ENCODE measurements at places on chromosomes 3 and 15. TPM values are rescaled to one million over a fixed set of nuclear protein-coding genes. Genes with fewer than 3 reads are reported as not detected.

GRCh38 chr15:100254691-100255090, 87.1 kb downstream of the ADAMTS17 start:
- DNase-seq, result no peak

GRCh38 chr3:195450731-195451229, 8.0 kb upstream of the ACAP2 start:
- DNase-seq, result no peak

SNX1 gene
- 36.5 TPM for total RNA-seq

STAC gene
- 16.6 TPM for total RNA-seq

- DNase-seq, result no peak
Measured at GRCh38 chr3:59327376-59327808, 277.6 kb upstream of the CFAP20DC start.

DNA sequence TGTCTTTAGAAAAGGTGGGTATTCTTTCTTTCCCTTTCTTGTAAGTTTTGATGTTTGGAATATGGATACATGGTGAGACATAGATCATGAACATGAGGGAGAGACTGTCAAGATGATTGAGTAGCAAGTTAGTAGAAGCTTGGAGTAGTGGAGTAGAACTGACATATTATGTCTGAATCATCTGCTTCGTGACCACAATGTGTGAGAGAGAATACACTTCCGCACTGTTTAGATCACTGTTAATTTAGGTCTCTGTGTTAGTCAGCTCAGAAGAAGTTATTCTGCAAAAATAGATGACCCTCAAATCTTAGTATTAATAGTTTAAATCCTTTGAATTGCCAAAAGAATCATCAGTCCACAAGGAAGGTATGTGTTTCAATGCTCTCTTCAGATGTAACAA, 151.0 kb downstream of the OXSM start:
- DNase-seq, result no peak

- DNase-seq, result peak; percentile 55
Measured at GRCh38 chr3:122533931-122534334, 19.2 kb upstream of the KPNA1 start.

MNS1 gene
- total RNA-seq, result 1.5 TPM

ARHGEF26 gene
- 4.0 TPM for total RNA-seq

DNA sequence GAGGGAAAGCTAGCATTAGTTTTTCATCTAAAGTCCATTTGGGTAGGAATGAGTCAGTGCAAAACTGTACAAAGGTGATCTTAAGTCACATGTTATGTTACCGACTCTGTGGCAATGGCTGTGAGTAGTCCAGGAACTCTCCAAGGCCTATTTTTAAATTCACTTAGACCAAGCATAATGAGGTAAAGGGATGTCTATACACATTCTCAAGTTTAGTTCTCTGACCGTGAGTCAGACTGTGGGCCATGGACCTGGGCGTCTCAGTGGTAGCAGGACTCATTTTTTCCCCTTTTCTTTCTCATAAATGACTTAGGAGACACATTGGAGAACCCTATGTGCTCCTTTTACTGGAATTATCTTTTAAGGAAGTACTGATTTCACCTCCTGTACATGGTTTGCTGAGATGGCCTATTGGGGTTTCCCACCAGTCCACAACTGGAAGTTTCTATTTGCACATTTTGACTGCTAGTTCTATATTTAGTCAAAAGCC, 488.7 kb upstream of the TPRG1 start:
- peak; percentile 79 for DNase-seq

- peak; percentile 36 for DNase-seq
Measured at GRCh38 chr3:30747771-30748281, 141.4 kb downstream of the TGFBR2 start.

SAXO2 gene
- total RNA-seq, result 9.3 TPM

TXNRD3 gene
- 11.7 TPM for total RNA-seq

- DNase-seq, result peak; percentile 57
Measured at GRCh38 chr3:186596568-186597287, 16.1 kb upstream of the AHSG start.

TADA3 gene
- 141 TPM for total RNA-seq

DNA sequence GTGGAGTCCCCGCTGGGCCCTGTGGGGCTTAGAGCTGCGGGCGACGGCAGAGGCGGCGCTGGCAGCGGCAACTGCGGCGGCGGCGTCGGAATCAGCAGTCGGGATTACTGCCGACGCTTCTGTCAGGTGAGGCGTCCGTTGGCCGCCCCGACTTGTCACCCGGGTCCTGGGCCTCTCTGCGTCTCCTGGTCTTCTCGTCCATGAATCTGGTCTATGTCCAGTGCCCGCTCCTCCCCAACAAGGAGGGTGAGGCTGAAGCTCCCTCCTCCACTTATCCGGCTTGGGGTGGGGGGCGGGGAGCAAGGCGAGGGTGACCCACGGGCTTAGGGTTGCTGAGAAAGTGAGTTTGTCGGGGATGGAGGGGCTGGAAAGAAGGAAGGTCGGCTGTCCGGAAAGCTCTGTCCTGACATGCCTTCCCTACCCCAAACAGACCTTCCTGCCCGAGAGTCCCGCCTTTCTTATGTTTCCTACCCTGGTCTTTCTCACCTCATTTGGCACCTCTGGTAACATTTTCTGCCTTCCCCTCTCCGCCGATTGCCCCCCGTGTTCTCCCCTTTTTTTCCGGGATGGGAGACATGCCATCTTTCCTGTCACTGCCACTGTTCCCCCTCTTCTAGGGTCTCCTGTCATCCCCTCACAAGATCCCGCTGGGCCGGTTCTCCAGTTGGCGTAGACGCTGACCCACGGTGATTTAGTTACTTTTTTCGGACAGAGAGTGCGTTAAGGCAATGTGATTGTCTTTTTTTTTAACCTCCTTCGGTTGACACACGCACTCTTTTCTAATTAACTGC, 520 bp downstream of the ZNF654 start:
- DNase-seq, result no peak

DNA sequence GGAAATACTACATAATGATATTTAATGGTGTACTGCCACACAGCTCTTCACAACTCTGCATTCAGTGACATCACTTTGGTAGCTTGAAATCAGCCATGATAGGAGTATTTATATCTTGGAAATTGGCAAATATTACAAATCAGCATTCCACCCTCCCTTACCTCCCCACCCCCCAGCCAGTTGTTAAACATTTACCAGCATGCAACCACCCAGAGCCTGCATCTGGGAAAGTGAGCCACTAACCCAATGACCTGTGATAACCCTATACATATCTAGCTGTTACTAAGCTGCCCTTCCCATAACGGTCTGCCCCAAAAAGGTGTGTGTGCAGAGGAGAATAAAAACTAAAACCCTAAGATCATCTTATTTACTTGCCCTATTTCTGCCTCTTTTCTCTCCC, 44.6 kb upstream of the SATB1 start:
- no peak for DNase-seq

Measured in cardiac muscle cell (in vitro differentiated cells and primary cell).